Activated T-cell treated with anti-CD3 and anti-CD28 coated beads, Interleukin-2, amount 50 U/mL, for 24 hours (primary cell): ENCODE measurements at places on chromosomes 1 and 21.
A peak's percentile ranks its signal among the peaks of the same experiment; 100 is the strongest.

DNA sequence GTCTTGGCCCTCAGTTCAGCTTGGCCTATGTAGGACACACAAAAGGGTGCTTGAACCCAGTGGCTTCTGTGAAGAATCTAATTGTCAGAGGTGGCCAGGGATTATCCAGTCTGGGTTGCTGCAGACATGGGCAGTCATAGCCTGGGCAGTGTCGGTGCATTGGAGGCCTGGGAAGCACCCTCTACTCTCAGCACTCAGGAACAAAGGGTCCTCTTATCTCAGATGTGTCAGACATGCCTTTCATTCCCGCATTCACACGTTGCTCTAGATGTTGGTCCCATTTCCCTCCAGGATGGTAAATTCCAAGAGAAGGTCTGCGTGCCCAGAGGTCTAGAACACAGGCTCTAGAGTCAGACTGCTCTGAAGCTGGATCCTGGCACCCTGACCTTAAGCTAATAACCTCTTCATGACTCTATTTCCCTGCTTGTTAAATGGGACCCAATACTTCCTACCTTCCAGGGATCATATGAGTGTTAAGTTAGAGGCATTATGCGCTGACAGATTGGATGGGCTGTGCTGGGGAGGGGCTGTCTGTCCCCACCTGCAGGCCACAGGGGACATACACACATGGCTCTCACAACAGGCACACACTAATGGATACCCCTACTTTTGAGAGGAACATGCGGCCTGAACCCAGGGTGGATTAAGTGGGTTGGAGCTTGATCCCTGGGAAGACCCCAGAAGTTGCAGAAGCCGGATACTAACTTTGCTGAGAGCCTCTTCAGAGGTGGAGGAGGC, 16.5 kb upstream of the EDN2 start:
- DNase-seq, result no peak

GRCh38 chr1:15153842-15154479, 414 bp downstream of the TMEM51 start:
- peak; percentile 65 for DNase-seq

GRCh38 chr1:196651637-196652215, at the start of gene CFH:
Gene CFH, plus strand, starts transcription at chr1:196652043. Its CDS starts 75 bp downstream, at chr1:196652118.
- DNase-seq, result no peak

- DNase-seq, result no peak
These were observed 10.7 kb upstream of the OTUD7B start for GRCh38 chr1:150021191-150021694.

- no peak for DNase-seq
These were observed 83.4 kb downstream of the SNRPE start for GRCh38 chr1:203944651-203945404.

DNA sequence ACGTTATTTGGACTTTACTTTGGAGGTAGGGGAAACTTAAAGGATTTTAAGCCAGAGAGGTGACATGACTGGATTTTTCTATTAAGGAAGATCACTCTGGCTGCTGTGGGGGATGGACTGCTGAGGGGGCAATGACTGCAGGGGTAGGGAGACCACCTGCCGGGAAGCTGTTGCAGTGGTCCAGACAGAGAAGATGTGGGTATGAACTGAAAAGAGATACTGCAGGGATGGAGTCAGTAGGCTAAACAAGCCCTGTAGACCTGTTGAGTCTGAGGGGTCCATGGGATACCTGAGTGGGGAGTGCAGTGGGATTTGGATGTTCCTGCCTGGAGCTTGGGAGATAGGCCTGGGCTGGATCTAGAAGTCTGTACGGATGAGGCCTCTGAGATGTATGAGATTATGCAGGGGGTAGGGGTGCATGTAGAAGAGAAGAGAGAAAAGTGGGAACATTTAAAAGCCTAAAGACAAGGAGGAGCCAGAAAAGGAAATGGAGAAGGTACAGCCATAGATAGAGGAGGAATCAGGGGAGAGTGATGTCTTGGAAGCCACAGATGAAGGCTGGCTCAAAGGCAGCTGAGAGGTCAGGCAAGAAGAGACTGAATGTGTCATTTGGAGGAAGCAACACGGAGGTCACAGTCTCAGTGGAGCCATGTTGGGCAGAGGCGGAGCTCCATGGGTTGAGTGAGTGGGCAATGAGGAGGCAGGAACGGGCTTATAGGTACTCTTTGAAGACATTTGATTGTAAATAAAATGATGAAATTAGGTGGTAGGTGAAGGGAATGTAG, 25.9 kb upstream of the KCNA2 start:
- no peak for DNase-seq

- no peak for DNase-seq
These were observed 2.8 kb downstream of the MYCL start for GRCh38 chr1:39898648-39899603.

- peak; percentile 70 for DNase-seq
These were observed 48.0 kb downstream of the TOR3A start for GRCh38 chr1:179129702-179130473.

- DNase-seq, result no peak
These were observed 24.9 kb downstream of the GDAP2 start for GRCh38 chr1:117904485-117904884.

DNA sequence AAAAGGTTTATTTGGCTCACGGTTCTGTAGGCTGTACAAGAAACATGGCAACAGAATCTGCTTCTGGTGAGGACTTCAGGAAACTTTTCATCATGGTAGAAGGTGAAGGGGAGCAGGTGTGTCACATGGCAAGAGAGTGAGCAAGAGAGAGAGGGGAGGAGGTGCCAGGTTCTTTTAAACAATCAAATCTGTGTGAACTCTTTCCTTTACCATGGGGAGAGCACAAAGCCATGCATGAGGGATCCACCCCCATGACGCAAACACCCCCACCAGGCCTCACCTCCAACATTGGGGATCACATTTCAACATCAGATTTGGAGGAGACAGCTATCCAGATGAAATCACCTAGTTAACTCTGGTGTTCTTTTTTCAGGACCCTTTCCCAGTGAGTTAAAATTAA, 103.6 kb downstream of the GALNT2 start:
- DNase-seq, result no peak

DNA sequence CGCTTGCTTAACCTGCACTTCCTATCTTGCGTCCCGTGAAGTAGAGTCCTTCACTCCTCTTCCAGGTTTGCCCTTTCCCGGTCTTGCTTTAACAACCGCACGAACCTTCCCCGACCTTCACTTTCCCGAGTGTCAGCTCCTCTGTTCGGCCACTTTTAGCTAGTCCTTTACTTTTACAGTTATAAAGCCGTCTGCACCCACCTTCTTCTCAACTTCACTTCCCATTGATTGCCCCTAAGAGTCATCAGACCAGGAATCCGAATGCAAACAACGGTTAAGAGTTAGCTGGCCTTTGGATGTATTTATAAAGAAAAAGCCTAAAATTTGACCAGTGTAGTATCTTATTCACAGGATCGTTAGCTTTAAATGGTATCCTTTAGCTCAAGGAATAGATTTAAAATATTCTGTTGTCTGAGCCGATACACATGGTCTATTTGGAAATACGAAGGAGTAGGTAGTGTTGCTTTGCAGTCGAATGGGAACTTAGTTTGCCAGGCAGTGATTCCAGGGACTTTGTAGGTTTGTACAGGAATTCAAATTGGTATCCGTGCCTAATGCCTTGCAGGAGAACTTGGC, 1.4 kb downstream of the PPP2R5A start:
- no peak for DNase-seq

DNA sequence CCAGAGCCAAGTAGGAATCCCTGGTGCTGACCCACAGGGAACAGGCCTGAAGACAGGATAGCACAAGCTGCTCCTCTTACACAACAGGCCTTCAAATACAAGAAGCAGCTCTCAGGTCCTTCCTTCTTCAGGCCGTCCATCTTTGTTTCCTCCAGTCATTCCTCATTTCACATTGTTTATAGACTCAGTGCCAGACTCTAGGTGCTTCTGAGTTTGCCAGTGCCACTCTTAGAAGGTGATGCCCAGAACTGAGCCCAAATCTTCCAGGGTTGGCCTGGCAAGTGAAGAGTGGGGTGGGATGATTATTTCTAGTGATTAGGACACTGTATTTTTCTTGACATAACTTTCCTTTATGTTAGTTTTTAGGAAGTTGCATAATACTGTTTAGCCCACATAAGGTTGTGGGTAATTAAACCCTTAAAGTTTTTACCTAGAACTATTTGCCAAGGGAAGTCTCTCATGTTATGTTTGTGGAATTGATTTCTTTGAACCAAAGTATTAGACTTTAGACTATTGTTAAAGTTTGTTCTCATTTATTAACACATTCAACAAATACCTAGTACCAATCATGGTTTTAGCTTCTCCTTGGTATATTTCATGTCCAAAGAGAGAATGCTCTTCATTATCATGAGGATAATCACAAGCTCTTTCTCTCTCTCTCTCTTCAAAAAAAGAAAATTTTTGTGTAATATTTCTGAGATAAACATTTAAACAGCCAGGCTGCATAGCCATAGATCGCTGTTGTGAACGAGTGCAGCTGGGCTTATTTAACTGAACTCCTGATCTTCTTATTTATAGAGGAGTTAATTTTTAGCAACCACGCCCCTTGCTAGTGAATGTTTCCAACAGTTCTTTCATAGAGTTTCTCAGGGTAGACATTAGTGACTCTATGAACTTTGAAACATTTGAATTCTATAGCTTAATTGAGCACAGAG, 47.7 kb downstream of the PGM1 start:
- DNase-seq, result no peak

DNA sequence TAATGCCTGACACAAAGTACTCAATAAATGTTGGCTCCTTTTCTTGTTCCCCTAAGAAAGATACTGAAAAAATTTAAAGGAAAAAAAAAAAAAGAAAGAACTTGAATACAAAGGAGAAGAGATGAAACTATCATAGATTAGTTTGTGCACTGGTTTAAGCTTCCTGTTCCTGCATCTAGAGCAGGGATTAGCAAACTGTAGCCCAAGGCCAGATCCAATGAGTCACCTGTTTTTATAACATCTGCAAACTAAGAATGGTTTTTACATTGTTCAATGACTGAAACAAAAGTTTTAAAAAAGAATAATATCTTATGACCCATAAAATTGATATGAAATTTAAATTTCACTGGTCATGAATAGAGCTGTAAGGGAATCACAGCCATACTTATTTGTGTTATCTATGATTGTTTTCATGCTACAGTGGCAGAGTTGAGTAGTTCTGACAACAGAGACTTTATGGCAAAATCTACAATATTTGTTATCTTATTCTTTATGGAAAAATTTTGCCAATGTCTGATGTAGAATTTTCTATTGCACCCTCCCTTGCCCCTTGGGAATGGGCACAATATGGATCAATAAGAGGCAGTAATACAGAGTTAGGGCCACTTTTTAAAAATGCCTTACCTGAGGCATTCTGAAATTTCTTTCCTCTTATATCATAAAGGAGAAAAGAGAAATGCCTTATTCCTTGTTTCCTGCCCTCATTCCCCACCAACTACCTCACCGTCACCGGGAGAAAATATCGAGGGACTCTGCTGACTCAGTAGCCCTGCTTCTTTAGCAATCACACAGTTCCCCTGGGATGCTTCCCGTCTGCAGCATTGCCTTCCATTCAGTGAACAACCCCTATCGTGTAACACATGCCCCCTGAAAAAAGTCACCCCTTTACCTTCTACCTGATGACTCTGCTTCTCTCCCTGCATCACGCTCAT, 50.6 kb downstream of the WDR64 start:
- no peak for DNase-seq

DNA sequence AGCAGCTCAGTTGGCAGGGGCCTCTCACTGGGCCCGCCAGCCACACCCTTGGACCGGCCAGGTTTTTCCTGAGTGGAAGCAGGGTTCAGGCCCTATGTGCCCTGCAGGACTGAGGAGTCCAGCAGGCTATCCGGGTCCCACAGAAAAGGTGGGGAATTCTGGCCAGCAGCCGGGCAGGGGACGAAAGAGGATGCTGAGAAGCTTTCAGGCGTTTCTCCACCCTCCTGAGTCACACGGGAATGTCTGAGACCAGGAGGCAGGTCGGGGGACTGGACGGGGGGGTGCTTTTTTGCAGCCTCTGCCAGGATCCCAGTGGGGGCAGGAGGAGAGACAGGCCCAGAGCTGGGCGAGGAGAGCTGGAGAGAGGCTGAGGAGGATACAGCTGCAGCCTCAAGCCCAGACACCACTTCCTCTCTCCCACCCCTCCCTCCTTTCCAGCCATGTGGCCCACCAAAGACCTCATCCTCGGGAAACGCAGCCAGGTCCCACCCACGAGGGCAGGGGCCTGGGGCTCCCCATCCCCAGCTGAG, 105.4 kb downstream of the SPSB1 start:
- no peak for DNase-seq

- no peak for DNase-seq
These were observed 6.2 kb downstream of the DISP3 start for GRCh38 chr1:11485191-11485590.

- no peak for DNase-seq
These were observed 11.4 kb downstream of the FGR start for GRCh38 chr1:27623327-27624212.

DNA sequence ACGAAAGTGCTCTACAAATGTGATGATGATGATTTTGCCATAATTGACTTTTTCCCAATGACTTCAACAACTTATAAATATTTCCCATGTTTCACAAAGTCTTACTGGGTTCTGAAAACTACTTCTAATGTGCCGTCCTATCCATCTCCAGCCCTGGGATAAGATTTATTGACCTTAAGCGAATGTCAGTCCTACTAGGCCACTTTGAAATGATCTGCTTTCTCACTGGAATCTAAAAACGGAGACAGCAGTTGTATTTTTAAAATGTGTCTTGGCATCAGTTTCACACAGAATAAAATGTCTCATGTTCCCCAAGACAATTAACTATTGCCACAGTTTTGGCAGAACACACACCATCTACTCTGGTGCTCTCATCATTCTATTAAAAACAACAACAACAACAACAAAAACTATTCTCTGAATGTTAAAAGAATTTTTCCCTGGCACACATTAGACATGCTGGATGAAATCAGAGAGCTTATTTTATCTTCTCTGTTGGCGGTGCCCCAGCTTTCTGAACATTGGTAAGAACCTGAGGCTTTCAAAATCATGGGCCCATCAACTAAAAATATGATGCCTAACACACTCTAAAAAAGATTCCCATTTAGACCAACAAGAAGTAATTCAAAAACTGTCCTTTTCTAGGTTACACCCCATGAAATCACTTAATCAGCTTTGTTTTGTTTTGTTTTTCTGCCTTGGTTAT, 23.1 kb upstream of the DNASE2B start:
- no peak for DNase-seq

GRCh38 chr1:25572708-25573590, 29.5 kb downstream of the LDLRAP1 start:
- peak; percentile 71 for DNase-seq

DNA sequence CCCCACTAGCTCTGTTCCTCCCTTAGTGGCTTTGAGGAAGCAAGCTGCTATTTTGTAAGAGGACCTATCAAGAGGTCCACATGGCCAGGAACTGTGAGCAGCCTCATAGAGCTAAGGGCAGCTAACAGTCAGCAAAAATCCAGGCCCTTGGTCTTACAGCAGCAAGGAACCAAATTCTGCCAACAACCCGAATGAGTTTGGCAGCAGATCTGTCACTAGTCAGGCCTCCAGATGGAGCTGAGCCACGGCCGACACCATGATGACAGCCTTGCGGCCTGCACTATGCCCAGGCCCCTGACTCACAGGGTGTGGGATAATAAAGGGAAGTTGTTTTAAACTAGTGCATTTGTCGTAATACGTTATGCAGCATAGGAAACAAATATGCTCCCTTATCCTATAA, 28.0 kb upstream of the H3-3A start:
- DNase-seq, result no peak

- DNase-seq, result no peak
These were observed 8.0 kb downstream of the USP48 start for GRCh38 chr1:21774835-21775549.

- no peak for DNase-seq
These were observed 5.2 kb downstream of the TAS1R1 start for GRCh38 chr1:6560267-6560666.
